ENCODE measurements at places on chromosomes 13 and 19.
A peak's percentile ranks its signal among the peaks of the same experiment; 100 is the strongest.

DNA sequence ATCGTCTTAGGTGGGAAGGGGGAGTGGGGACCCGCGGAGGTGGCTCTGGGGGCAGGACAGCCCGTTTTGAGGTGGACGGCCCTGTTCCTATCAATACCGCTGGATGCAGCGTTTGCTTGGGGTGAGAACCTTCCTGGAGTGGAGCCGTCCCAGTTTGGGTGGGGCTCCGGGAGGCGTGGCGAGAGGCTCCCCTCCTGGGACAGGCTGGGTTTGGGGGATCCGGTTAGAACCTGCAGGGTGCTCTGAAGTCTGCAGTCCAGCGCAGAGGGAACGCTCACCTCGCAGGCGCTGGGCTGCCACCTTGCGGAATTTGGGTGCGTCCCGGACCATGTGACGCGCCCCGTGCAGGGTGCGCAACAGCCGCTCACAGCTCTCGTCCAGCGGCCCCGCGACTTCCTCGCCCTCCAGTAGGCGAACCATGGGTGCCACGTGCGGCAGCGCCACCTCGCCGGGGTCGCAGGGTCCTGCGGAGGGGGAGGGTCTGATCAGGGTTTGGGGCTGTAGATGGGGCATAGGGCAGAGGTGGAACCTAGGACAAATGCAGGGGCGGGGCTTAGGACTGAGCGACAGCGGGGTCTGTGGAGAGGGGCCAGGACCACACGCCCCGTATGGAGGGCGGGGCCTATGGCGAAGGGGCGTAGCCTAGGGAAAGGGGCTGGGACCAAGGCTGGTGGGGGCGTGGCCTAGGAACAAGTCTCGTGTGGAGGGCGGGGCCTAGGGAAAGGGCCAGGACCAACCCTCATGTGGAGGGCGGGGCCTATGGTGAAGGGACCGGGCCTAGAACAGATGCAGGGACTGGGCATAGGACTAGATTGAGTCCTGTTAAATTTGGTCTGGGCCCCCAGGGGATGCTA, 13.8 kb downstream of the SH2D3A start:
- peak; percentile 88 for DNase-seq

GRCh38 chr13:50401721-50402465, 386.6 kb downstream of the KCNRG start:
- no peak for DNase-seq

GRCh38 chr13:41182231-41182630, 12.1 kb downstream of the KBTBD7 start:
- no peak for DNase-seq

DNA sequence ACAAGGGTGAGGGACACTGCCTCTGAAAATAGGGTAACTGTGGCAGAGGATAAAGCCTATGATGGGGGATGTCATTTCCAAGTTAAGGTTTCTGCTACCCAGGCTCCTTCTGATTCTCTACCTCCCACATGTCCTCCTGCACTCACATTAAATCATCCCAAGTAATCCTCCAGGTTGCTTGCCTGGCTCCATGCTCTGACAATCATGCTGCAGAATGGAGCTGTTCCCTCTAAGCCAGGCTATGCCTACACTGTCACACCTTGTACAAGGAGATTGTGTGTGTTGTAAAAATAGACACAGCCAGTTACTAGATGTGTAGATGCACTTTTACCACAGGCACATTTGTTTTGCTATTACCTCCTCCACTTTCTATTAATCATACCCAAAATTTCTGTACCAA, 8.0 kb downstream of the ZNF416 start:
- DNase-seq: no peak

- DNase-seq: no peak
Measured at GRCh38 chr19:42017040-42017439, 23.0 kb upstream of the ATP1A3 start.
